ENCODE measurements at places on chromosomes 6 and 20.

DNA sequence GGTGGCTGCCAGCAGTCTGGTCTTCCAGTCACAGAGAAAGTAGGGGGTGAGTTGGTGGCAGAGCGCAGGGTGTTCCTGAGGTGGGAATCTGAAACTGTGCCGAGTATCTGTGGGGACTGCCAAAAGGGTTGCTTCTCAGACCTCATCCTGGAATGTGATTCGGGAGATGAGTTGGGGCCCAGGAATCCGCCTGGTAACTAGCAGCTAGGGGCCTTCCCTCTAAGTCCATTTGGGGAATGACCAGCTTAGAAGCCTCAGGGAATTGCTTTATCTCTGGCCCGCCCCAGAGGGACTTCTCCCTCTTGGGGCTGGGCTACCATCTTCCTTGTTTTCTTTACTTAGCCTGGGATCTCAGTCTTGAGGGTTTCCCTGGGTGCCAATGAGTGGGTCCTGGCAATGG, 49.6 kb downstream of the MOCS1 start:
- no peak for DNase-seq

DNA sequence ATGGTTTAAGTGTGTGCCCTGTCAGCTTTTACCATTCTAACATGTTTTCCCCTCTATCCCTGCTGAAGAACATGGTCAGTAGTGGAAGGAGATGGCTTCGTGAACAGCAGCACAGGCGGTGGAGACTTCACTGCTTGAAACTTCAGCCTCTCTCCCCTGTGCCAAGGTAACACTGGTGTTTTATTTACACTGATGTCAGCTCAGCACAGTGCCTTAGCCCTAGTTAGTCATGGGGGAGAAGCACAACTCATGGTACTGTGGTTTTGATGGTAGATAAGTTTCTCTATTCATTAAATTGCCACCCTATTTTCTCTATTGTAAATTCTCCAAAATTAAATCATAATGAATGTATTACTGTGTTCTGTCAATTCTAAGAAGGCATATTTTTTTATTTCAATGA, 56.6 kb downstream of the MTHFD1L start:
- no peak for DNase-seq

DNA sequence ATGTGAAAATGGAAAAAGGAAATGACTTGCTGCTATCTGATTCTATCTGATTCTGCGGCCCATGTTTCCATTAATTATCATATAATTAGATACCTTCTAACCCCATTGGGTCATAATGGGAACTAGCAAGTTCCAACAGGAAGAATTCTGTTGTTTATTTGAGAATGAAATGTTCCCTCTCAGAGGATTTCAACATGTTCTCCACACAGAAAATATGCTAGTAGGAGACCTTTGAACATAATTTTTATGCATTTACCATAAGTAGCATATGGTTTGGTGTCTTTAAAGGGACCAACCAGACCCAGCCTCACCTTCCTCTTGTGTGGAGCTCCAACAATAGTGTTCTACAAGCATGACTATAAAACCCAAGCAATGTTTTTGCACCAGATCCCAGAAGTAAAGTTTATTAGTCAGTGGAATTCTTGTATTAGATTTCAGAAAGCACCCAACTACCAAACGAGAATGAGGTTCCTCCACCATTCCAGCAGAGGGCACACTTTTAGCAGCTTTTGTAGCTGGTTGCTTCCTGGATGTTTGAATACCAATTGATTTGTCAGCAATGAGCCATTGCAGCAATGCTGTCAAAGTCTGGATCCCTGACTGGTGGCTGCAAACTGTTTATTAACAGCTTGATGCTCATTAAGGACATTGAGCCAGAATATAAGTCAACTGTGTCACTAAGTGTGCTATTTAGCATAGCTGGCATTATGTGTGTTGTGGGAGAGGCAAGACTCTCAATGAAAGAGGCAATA, 143.6 kb upstream of the GJE1 start:
- peak; percentile 84 for DNase-seq

- DNase-seq = no peak
Measured at GRCh38 chr6:73873081-73873480, 177.1 kb downstream of the CD109 start.

DNA sequence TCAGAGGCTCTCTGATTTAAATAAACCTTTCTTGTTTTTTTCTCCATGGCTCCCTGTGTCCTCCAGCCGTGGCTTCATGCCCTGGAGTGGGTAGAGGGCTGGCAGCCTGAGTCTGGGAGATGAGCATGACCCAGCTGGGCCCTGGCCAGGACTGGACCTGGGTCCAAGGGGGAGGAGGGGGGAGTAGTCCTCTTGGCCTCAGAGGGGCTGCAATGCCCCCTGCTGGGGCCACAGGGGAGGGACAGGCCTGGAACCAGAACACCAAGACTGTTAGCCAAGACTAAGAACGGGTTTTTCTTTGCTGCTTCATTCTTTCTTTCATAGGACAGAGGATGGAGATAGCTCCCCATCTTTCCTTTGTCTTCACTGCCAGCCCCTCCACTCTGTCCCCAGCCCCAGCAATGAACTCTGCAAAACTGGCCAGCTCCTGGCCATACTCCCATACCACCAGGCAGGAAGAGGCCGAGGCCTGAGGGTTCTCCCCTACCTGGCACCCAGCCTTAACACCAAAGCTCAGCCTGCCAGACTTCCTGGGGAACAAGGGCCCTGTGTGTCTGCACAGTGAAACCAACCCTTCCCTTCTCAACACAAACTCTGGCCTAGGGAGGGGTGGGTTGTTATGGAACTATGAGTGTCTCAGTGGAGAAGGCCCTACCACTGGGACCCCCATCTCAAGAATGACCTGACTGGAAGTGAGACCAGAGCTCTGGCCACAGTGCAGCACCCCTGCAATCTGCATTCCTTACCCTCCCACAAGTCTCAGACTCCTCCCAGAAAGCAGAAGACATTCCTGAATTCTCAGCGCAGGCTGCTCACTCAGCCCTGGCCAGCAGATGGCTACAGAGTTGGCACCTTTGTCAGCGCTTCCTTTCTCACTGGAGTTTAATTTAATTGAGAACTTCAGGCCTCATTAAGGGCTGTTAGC, 11.0 kb downstream of the SLC29A1 start:
- peak; percentile 74 for DNase-seq

- DNase-seq = no peak
Measured at GRCh38 chr6:168546151-168546550, 105.2 kb downstream of the SMOC2 start.

DNA sequence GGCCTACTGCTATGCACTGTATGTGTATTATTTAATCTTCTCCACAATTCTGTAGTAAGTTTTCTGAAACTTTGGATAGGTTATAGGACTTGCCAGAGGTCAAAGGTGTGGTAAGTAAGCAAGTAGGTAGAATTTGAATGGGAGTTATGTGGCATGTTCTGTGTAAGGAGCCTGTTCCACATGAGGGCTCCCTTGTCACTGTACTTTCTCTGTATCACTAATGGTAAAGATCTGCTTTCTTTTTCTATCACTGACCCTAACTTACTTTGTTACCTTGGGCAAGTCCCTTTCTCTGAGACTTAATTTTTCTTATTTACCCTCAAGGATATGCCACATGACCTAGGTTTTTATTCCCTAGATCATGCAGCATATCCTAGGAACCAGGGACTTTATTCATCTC, 50.3 kb downstream of the EIF2S2 start:
- DNase-seq = no peak

DNA sequence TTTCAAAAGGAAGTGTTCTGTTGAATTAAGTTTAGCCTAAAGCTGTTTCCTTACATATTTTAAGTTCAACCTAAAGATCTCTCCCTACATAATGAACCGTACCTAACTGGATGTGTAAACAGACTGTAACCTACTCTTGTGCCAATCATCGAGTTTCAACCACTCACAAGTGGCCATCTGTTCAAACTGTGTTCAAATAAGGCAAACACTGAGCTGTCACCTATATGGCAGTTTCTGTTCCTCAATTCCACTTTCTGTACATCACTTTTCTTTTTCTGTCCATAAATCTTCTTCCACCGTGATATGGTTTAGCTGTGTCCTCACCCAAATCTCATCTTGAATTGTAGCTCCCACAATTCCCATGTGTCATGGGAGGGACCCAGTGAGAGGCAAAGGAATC, 428.6 kb downstream of the HACE1 start:
- DNase-seq = no peak

DNA sequence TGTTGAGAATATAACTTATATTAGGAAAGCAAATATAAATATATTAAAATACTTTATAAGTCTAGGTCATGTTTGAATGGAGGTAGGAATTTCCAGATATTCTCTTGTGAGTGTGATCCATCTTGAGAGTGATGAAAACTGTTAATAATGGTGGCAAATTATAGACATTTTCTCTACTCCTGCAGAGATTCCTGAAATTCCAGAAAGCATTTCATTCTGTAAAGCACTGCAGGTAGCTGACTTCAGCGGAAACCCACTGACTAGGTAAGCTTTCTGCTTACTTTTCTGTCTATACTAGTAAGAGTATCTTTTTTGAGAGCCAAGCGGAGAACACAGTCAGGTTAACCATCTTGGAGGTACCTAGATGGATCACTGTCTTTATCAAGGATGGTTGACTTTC, 84.0 kb downstream of the LRRC1 start:
- DNase-seq = no peak

DNA sequence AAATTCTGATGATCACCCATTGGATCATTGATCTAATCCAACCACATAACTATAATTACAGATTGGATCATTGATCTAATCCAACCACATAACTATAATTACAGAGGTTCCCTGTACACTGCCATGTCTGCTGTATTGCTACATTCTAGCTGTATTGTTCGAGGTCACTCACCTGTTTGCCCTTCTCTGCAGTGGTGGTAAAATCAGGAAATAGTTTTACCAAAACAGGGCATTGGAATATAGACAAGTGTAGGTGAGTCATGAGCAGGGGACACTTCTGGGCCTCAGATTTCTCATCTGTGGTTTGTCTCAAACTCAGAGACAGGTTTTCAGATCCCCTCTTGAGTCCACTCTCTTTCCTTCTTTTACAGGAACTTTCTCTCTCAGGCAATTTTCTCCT, 9.0 kb upstream of the AFDN start:
- DNase-seq = peak; percentile 24

All from MCF 10A (cell line).